ENCODE measurements at places on chromosomes 1 and 21.
A peak's percentile ranks its signal among the peaks of the same experiment; 100 is the strongest.

- DNase-seq, result no peak
Measured at GRCh38 chr1:50490640-50491039, 67.4 kb upstream of the DMRTA2 start.

DNA sequence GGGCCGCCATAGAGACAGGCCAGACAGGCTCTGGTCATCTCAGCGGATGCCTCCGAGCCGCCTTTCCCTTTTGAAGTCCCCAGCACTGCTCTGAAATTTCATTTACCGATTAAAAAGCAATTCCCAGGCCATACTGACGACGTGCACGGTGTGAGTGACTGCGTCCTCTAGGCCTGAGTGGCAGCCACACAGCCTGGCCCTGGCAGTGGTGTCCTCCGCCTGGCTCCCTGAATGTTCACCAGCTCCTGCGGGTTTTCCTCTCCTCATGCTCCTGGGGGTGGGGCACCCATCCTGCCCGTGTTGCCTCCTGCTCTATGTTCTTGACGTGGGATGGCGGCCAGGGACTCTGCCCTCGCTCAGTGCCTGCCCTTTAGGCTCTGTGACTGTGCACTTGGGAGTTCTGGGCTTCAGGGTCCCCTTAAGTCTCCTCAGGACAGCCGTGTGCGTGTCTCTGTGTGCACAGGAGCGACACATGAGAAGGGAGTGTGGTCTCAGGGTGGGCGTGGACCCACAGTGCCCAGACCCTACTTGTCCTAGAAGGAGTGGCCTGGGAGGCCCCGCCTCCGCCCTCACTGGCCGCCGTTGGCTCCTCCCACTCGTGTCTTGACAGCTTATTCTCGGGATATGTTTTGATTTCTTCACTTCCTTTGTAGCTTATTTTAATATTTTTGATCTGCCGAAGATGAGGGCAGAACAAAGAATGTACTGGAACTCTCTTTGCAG is 3.6 kb downstream of the SKI start:
- DNase-seq, result peak; percentile 68

DNA sequence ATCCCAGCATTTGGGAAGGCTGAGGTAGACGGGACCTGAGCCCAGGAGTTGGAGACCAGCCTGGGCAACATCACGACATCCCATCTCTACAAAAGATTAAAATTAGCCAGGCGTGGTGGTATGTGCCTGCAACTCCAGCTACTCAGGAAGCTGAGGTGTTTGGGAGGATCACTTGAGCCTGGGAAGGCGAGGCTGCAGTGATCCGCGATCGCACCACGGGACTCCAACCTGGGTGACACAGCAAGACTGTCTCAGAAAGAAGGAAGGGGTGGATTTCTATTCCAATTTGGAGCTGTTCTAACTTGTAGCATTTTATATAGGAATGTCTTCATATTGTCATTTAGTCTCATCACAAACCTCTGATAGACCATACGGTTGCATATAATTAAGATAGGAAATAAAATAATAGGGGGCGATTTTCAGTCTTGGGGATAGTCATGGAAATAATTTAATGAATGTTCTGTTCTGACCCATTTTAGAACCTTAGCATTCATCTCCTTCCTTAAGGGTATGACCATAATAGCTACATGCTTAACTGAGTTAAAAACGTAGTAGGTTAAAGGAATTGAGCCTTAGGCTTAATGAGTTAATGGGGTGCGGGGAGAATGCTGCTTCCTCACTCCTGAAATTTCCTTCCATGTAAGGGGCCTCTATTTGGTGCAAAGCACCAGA is 93.1 kb downstream of the ADCY10 start:
- no peak for DNase-seq

GRCh38 chr21:15732290-15732995 is 2.7 kb downstream of the USP25 start:
- no peak for DNase-seq

DNA sequence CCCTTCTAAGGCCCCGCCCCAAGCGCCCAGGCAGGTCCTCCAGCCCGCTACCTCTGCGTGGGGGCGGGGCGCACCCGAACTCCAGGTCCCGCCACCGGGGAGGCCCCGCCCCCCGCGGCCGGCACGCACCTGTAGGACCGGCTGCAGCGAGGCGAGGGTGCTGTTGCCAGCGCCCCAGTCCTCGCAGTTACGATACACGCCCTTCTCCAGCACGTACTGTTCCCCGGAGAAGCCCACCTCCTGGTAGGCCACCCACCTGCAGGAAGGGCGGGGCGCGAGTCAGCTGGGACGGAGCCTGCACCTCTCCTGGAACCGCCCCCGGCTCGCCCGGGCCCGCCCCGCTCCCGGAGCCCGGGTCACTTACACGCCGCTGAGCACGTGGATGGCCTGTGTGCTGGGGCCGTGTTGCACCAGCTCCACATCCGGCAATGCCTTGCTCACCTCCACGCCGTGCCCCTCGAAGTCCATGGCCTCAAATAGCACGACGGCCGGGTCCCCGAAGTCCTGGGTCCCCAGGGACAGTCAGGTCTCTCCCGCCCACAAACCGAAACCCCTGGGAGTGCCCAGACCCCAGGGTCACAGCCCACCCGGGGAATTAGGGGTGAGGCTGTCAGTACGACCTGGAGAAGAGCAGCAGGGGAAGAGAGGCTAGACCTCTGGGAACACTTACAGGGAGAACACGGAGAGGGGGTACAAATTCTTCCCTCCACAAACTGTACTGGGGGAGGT is 17.3 kb downstream of the CRYBG2 start:
- DNase-seq, result peak; percentile 86

Data from stimulated activated naive CD4-positive, alpha-beta T cell treated with Interleukin-2 at 50 U/mL for 16 hours (primary cell).